ENCODE measurements at places on chromosomes 4 and X. TPM values are rescaled to one million over a fixed set of nuclear protein-coding genes. Genes with fewer than 3 reads are reported as not detected.

Gene TLL1
- total RNA-seq = 16.8 TPM

- no peak for DNase-seq
Observed at GRCh38 chrX:5176766-5177165, 1051.9 kb downstream of the NLGN4X start.

GRCh38 chrX:1502853-1503252 is 34.1 kb downstream of the P2RY8 start:
- DNase-seq = no peak

DNA sequence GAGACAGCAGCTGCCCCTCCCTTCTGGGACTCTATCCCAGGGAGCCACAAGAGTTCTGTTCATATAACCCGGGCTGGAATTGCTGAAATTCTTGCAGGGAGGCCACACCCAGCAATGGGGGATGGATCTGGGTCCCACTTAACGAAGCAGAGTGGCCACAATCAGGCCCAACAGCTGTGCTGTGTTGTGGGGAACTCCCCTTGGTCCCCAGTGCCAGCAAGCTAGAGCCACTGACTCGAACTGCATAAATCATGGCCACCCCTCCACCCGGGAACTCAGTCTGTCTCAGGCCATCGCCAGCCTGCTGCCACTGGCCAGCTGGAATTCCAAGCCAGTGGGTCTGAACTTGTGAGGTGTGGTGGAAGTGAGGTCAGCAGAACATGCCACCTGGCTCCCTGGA is 111.1 kb downstream of the KLF8 start:
- DNase-seq = no peak

Gene MAGEA10
- not detected for total RNA-seq

GRCh38 chr4:81814987-81815541 is 343.4 kb upstream of the RASGEF1B start:
- no peak for DNase-seq

- DNase-seq = no peak
Observed at GRCh38 chr4:1232661-1233621, 16.0 kb downstream of the CTBP1 start.

DNA sequence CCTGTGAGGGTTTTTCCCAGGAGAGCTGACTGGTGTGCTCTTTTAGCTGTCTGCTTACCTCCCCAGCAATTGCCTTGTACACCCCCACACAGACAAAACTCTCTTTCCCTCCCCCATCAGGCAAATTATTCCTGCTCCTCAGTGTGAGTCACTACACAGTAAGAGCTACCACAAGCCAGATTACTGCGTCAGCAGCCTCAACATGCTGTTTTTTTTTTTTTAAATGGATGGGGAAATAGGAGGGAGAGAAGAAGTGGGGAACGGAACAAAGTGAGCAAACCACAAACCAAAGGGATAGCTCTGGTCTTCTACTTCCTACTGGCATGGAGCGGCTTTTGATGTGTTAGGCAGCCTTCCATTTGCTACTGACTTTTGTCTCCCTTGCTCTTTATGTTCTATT is 107.5 kb upstream of the ACSL4 start:
- no peak for DNase-seq

Gene RBMXL3
- not detected for total RNA-seq

Gene HEPH
- total RNA-seq = 2.8 TPM

GRCh38 chr4:176335421-176335820 is 15.7 kb downstream of the SPCS3 start:
- no peak for DNase-seq

GRCh38 chr4:8910822-8911315 is 39.2 kb upstream of the HMX1 start:
- no peak for DNase-seq

DNA sequence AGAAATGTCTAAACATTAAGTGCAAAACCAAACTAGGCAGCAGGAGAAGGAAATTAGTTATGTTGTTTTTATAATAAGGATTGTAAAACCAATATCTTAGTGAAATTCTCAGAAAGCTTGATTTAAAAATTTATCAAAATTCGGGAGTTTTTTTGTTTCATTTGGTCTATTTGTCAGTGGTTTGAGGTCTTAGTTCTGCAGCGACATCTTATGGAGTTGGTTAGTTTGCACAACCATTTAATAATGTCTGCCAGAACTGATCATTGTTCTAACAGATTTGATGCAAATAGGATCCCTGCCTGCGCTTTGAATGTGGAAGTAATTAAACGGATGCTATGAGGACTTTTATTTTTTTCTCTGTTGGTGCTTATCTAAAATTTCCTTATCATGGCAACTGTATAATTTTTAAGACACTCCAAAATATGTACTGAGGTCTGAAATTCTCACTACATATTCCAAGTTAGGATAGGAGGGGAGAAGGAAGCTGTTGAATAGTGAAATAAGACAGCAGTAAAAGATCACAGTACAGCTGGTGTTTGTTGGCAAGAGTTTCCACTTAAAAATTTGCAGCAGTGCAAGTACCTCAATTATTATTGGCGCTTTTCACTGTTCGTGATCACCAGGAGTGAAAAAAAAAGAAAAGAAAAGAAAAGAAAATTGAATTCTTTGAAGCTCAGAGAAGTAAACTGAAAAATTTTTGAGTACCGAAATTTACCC is 2521.4 kb downstream of the ARAP2 start:
- DNase-seq = no peak

DNA sequence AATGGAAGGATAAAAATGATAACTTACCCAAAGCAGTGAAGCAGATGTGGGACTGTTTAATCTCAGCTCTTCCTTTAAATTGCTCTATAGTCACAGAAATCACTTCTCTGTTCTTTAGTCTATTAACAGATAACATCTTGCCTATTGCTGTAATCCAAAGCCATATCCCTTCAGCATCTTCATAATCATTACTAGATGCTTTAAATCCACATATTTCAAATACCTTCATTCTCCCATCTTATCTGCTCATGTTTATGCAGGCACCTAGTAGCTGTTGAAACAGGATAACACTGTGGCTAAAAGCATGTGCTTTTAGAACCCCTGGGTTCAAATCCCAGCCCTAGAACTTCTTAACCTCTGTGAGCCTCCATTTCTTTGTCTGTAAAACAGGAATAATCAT is 209.9 kb downstream of the RELL1 start:
- DNase-seq = no peak

Gene PGAM4
- not detected for total RNA-seq

Gene HTT
- total RNA-seq = 52.2 TPM

DNA sequence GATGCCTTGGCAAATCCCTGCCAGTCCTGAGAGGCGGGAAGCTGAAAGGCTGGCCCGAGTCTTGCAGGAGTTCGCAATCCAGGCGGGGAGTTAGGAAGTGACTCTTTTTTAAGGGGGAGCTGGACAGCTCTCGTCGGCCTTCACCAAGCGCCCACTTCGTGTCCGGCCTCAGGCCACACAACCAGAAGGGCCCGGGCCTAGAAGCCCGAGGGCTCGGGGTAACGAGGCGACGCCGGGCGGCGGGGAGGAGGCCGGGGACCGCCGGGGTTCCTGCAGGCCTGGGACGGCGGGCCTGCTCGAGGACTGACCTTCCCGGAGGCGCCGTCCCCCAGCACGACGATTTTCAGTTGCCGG is 395 bp downstream of the RAB28 start:
- peak; percentile 28 for DNase-seq

Gene MGARP
- 8.3 TPM for total RNA-seq

- no peak for DNase-seq
Observed at GRCh38 chr4:69735119-69735518, 25.3 kb downstream of the SULT1B1 start.

GRCh38 chr4:120870279-120870673 is 52.2 kb downstream of the PRDM5 start:
- no peak for DNase-seq

Gene C1GALT1C1
- 31.8 TPM for total RNA-seq

Gene PAGE1
- not detected for total RNA-seq

DNA sequence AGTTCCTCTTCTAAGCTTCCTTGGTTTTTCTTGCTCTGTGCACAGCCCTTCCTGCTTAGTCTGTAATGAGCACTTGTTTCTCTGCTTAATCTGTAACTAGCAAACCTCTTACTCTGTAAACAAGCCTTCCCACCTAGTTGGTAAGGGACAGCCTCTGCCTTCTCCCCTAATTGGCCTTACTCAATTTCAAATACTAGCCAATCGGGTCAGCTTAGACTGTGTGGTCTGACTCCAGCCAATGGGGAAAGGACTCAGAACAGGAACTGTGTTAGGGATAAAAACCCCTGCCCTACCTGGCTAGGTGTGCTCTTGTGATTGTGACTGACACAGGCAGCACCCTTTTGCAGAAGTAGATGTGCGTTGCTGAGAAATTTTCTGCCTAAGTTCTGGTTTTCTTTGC is 136.5 kb upstream of the AADAT start:
- DNase-seq = no peak

Gene TXK
- 2.7 TPM for total RNA-seq

- DNase-seq = no peak
Observed at GRCh38 chrX:153820601-153821000, 9.7 kb downstream of the PDZD4 start.

GRCh38 chr4:113389160-113389559 is 339.7 kb downstream of the ANK2 start:
- no peak for DNase-seq

GRCh38 chr4:147173797-147174432 is 228.3 kb upstream of the TTC29 start:
- DNase-seq = no peak

GRCh38 chr4:169658975-169659715 is 38.8 kb downstream of the CLCN3 start:
- DNase-seq = no peak

Gene ATP10D
- 19.9 TPM for total RNA-seq

Gene SPP1
- 7.9 TPM for total RNA-seq

GRCh38 chr4:61933527-61933926 is 733.4 kb downstream of the ADGRL3 start:
- no peak for DNase-seq

Data from omental fat pad (tissue), 4 donors.